CD4-positive, alpha-beta T cell treated with Interleukin-17A for 1 hour (primary cell): ENCODE measurements at places on chromosomes 2 and 18.

GRCh38 chr2:165015052-165015642, 59.8 kb upstream of the SLC38A11 start:
- DNase-seq: peak; percentile 39

DNA sequence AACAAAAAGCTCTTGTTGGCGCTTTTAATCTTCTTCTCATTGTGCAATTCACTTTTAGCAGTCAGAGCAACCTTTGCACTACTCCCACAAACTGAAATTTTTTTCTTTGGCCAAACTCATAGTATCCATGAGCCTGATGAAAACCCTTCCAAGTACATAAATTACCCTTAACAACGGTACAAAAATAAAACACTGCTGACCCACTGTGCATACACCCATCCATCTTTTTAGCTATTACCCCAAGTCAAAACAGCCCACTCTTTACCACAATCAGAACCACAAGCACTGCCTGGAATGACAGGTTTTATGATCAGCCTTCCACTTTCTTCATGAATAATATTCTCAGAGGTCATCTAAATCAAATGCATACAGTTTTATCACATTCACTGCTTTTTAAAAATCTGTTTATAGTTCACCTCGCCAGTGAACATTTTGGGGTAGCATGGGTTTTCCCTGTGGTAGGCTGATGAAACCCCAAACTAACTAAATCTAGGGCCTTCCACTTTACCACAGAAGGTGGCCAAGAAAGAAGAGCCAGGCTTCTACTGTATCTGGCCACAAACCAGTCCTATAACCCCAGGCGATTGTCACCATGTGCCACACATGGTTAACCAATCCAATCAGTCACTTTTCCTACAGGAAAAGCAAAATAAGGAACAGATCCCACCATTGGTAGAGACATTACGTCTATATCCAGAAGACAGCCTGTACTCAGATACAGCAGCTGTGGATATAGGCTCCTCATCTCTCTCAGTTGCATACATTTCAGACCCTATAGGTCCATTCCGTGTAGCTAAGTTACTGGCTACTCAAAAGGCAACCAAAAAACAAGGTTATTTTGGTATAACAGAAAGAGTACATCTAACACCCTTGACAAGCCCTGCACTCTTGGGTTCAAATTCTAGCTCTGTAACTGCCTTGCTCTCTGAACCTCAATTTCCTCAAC, 171.3 kb downstream of the THADA start:
- DNase-seq: no peak

- DNase-seq: peak; percentile 97
These were observed at the start of gene MARCHF7 for GRCh38 chr2:159712143-159712928. Gene MARCHF7 (plus strand): TSS chr2:159712506. CDS start chr2:159729023, 16,517 bp downstream.

- DNase-seq: no peak
These were observed 679.2 kb upstream of the ZNF804A start for GRCh38 chr2:183919167-183919566.

DNA sequence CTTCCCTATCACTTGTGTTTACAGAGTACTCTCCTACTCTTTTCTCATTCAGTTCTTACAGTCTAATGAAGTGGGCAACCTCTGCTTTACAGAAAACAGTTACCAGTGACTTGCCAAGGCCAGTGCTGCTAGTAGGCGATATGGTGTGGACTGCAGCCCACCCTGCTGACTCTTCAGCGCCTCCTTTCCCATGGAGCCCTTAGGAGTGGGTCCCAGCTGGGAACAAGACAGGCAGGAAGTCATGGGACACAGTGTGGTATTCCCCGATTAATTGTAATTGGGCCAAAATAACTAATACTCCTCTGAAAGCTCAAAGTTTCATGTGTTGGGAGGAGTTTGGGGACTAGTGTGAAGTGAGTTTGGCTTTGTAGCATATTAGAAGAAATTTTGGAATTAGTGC, 120.1 kb upstream of the EML6 start:
- DNase-seq: no peak

DNA sequence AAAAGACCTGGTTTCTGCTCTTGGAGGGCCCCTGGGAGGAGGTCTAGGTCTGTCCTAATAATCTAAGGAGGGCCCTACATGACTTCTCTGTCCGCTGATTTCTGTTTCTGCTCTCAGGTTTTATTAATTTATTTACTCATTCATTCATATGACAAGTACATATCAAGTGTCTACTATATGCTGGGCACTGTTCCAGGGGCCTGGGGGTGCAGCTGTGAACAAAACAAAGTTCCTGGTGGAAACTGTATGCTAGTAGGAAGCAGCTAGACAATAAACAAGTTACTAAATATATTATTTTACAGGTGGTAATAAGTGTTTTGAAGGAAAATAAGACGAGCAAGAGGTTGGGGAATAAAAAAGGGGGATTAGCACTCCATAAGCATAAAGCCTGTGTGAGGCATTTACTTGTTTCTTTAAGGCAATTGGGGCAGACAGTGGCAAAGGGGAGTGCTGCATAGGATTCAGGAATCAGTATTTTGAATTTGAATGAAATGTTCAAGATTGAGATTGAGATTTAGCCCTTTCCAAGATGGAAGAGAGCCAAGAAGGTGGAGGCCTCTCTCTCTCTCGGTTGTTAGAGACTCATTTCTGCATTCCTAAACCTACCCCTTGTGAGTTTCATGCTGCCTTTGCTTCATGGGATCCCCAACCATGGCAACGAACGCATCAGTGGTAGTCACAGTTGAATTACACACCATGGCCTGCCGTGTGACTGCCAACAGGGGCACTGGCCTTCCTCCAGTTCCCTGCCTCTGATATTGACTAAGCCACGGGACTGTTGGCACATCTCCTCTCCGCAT, 28.3 kb downstream of the DRC1 start:
- DNase-seq: no peak
